ENCODE measurements at places on chromosomes 5 and 9.

- DNase-seq, result no peak
Measured at GRCh38 chr9:78493166-78493742, 196.3 kb downstream of the PSAT1 start.

- DNase-seq, result no peak
Measured at GRCh38 chr9:29830821-29831220, 2257.5 kb upstream of the C9orf72 start.

DNA sequence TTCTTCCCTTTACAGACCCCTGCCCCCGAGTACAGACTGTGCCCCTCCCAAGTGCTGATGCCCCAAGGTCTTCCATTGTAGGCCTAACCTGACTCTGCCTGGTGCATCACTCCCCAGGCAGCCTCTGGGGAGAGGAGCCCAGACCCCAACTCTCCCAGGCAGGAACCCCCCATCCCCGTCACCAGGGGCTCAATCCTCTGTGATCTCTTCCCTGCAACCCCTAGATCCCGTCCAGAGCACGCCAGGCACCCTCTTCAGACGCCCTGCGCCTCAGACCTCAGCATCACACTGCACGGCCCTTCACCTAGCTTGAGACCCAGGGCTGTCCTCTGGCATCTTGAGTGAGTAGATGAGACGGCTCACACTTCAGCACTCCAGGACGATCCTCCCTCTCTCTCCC lies 6.4 kb upstream of the EGR1 start:
- no peak for DNase-seq

DNA sequence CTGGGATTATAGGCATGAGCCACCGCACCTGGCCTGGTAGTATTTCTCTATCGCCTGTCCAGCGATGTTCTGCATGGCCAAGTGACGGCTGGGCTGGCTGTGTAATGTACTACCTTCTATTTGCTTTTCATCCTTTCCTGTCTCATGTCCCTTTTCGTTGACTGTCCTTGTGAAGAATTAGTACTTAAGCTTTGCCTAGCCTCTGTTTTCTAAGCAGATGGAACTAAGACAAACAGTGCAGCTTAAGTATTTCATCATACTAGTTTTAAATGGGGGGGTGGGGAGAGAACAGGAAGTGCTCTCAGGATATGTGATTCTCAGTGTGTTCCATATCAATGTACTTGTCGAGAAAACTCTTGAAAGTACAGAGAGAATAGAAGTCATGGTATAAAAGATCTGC lies 31.7 kb upstream of the CCL21 start:
- no peak for DNase-seq

GRCh38 chr9:103981912-103982311 lies 112.2 kb upstream of the SMC2 start:
- no peak for DNase-seq

GRCh38 chr5:134784946-134785620 lies 26.5 kb downstream of the DDX46 start:
- no peak for DNase-seq

DNA sequence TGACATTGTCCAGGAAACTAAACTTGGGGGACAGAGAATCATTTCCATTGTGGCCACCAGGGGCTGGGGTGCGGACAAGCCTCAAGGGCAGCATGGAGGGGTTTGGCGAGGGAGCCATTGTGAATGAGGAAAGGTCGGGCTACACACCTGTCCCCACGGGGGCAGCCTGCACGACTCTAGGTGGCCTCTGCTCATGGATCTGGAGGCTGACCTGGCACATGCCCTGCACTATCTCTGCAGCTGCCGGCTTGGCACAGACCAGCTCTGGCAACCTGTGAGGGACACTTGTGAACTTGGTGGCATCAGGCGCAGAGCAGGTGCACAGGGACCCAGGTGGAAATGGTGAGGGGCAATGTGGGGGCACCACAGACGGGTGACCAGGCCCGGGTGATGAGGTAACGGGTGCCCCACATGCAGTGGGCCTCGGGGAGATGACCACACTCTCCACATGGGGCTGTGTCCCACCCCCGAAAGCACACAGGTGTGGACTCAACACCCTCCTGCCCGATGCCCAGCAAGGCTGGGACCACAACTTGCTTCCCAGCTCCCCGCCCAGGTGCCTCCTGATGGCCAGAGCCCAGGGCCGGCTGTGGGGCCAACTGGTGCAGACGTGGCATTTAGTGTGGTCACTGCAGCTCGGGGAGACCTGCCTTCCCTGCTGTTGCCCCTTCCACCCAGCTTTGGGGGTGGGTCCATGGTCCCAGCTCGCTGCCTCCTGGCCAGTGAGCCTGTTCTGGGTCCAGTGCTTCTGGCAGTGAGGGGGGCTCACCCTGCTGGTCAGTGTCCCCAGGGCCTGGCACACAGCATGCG lies 60.9 kb upstream of the UBAC1 start:
- DNase-seq, result no peak

DNA sequence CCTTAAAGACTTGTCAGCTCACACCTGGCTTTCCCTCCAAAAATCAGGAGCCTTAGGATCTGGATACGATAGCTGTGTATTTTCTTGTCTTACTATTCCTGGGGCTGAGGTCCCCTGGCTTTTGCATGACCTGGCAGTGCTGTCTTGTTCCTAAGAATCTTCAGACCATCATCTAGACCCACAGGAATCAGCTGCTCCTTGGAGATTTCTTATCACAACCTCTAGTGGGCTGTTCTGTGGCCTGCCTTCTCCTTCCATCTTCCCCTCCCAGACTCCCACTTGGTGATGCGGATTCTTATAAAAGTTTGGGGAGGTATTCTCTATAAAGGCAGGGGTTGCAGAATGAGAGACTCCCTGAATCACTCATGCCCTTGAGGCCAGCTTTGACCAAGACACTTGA lies 21.4 kb downstream of the LCP2 start:
- DNase-seq, result no peak

- no peak for DNase-seq
Measured at GRCh38 chr5:135657536-135658305, 78.9 kb upstream of the CXCL14 start.

- DNase-seq, result no peak
Measured at GRCh38 chr9:30846651-30847050, 1537.8 kb upstream of the ACO1 start.

DNA sequence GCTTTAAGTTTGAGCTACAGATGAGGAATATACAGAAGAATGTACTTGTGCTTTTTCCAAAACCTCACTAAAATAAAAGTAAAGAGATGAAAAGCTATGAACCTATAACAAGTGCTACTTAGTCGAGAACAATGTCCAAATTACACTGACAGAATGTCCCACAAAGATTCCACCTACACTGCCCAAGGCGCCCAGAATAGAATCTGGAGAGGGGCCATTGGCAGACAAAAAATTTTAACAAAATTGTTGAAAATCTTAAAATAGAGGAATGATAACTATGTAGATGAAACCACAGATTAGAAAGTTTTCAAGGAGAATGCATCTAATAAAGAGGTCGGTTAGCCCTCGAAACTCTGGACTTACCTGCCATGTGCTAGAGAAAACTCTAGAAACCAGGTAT lies 235.3 kb downstream of the CETN3 start:
- no peak for DNase-seq

- DNase-seq, result no peak
Measured at GRCh38 chr5:109905906-109906305, 216.2 kb downstream of the MAN2A1 start.

GRCh38 chr5:89437450-89438435 lies 554.8 kb upstream of the MEF2C start:
- no peak for DNase-seq

GRCh38 chr9:24504521-24504920 lies 41.2 kb downstream of the IZUMO3 start:
- DNase-seq, result no peak

DNA sequence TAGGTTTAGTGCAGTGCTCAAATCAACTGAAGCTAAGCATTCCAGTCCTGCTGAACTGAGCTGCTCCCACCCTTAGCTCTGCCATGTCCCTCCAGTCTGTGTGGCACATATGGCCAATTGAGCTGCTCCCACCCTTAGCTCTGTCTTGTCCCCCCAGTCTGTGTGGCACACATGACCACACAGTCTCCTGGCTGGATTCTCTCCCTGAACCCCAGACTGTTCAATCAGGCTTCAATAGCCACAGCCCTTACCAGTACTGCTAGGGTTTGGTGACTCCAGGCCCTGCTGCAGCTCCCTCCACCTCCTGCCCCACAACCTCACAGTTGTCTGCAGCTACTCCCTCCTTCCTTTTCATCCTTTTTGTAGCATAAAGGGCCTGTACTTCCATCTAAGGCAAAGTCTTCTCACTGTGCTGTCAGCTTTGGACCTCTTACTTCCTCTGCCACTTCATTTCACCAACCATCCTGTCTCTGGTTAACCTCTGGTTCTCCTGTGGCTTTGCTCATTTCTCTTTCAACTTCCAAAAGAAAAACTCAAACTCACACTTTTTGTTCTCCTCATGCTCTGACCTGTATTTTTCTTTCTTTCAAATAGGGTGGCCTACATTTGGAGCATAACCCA lies 50.8 kb downstream of the ADAMTS12 start:
- no peak for DNase-seq

- no peak for DNase-seq
Measured at GRCh38 chr5:1950708-1951103, 68.0 kb upstream of the IRX4 start.

DNA sequence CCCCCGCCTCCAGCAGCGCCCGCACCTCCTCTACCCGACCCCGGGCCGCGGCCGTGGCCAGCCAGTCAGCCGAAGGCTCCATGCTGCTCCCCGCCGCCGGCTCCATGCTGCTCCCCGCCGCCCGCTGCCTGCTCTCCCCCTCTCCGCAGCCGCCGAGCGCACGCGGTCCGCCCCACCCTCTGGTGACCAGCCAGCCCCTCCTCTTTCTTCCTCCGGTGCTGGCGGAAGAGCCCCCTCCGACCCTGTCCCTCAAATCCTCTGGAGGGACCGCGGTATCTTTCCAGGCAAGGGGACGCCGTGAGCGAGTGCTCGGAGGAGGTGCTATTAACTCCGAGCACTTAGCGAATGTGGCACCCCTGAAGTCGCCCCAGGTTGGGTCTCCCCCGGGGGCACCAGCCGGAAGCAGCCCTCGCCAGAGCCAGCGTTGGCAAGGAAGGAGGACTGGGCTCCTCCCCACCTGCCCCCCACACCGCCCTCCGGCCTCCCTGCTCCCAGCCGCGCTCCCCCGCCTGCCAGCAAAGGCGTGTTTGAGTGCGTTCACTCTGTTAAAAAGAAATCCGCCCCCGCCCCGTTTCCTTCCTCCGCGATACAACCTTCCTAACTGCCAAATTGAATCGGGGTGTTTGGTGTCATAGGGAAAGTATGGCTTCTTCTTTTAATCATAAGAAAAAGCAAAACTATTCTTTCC lies 19.3 kb downstream of the CDKN2A start:
- no peak for DNase-seq

DNA sequence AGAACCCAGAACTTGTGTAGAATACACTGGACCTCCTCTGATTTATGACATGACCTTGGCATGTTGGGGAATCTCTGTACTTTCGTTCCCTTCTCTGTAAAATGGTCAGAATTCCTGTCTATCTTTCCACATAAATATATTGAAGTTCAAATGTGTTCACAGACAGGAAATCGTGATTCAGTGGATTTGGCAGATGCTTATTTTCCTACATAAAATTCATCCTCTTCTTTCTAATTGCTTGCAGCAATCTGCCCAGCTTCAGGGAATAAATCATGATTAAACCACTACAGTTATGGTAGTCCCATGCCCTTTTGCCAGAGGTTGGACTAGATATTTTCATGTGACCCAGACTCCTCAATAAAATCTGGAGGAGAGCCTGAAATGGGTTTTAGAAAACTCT lies 52.1 kb upstream of the ARL15 start:
- no peak for DNase-seq

DNA sequence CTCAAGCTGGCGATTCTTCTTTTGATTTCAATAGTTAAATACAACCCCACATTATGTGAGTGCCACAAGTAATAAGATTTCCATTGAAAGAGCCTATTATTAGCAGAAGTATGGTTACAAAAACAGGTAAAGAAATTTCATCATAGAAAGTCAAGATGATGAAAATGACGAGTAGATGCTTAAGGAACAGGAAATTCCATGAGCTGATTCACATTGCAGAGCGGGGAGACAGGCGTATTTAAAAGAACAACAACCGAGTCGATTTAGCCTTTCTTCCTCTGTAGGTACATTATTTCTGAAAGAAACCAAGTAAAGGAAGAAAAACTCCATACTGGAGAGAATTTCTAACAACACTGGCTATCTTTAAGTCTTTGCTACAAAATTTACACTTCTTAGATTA lies 310.4 kb downstream of the SLF1 start:
- DNase-seq, result no peak

GRCh38 chr9:135711391-135711790 lies 9.4 kb downstream of the KCNT1 start:
- DNase-seq, result no peak

DNA sequence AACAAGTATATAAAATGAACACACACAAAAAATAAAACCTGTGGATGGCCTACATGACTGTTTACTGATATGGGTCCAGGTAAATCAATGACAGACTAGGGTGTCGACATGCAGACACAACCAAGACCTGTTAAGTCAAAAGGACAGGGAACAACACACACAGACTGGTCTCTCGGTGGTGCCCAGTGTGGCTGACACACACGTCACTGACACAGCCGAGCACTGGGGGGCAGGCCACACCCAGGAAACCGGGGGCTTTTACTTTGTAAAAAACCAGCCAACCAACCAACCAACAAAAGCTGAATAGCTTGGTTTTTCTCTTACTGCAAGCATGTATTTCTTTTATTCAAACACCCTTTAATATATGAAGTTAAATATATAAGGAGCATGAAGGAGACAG lies 5.0 kb downstream of the FAM163B start:
- peak; percentile 55 for DNase-seq

- no peak for DNase-seq
Measured at GRCh38 chr5:156686796-156687195, 163.3 kb upstream of the PPP1R2B start.

- DNase-seq, result no peak
Measured at GRCh38 chr5:154514331-154514730, 36.3 kb upstream of the HAND1 start.

GRCh38 chr5:137737349-137738131 lies 1.7 kb upstream of the KLHL3 start:
- DNase-seq, result no peak

GRCh38 chr5:41519801-41520200 lies 9.4 kb upstream of the PLCXD3 start:
- DNase-seq, result no peak

GRCh38 chr5:149381986-149382338 lies 2.9 kb upstream of the IL17B start:
- peak; percentile 73 for DNase-seq

DNA sequence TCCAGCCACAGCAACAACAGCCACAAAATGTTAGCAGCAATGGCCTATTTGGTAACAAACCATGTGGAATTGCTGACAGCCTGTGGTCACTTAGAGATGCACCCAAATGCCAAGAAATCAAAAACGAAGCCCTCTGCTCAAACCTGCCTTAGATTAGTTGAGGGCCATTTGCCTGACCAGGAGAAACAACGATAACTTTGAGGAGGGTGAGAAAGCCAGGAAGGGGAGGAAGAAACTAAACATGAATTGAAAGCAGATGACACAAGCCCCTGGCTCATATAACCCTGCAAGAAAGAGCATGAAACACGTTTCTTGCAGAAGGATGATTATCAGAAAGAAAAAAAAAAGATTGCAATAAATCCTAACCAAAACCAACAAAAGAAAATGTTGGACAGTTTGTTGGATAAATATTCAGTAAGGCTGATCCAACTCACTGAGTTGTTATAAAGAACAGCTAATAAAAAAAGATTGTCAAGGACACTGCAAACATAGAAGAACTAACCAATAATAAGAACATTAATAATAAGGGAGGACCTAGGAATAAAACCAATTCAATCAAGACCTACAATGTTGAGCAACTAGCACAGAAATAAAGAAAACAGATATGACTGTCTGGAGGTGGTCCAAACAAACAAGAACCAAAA lies 140.5 kb upstream of the SLC30A5 start:
- DNase-seq, result no peak

GRCh38 chr5:76493190-76493837 lies 90.2 kb downstream of the IQGAP2 start:
- DNase-seq, result no peak

GRCh38 chr5:172159016-172159415 lies 29.0 kb downstream of the STK10 start:
- no peak for DNase-seq
